ENCODE measurements at places on chromosomes 4 and X.

- DNase-seq: no peak
Measured at GRCh38 chr4:6329478-6330383, 60.1 kb downstream of the WFS1 start.

- no peak for DNase-seq
Measured at GRCh38 chr4:1321946-1322650, 24.9 kb upstream of the UVSSA start.

GRCh38 chrX:13428053-13428786, 108.4 kb upstream of the ATXN3L start:
- DNase-seq: no peak

DNA sequence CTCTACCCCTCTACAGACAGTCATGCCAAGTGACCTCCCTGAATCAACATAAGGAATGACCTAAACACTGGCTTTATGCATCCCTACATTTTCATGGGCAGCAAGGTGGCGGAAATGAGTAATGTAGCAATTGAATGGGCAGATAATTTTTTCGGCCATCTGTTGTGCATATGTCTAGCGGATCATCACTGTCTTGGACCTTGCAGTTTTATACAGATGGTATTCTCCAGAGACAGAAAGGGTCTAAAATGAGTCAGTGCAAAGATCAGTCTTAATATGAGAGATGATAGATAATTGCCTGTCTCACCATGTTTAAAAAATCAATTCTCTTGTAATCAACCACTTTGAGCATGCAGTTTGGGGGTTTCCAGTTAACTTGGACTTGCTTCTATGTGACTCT, 177.3 kb upstream of the DKK2 start:
- DNase-seq: no peak

DNA sequence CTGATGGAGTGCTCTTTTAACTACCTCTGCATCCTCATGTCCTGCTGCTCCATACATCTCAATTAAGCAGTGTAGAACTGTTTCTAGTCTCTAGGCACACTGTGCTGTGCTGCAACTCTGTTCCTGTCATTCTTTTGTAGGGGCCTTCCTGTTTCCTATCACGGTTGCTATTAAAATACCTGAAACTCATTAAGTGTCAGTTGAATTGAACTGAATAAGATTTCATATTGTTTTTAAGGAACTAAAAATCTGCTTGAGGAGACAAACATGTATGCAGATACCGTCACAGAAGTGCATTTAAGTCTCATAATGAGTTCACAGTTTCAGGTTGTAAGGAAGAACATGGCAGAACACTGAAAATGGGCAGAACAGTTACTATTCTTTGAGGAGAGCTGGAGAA, 170.1 kb downstream of the LARP7 start:
- no peak for DNase-seq

DNA sequence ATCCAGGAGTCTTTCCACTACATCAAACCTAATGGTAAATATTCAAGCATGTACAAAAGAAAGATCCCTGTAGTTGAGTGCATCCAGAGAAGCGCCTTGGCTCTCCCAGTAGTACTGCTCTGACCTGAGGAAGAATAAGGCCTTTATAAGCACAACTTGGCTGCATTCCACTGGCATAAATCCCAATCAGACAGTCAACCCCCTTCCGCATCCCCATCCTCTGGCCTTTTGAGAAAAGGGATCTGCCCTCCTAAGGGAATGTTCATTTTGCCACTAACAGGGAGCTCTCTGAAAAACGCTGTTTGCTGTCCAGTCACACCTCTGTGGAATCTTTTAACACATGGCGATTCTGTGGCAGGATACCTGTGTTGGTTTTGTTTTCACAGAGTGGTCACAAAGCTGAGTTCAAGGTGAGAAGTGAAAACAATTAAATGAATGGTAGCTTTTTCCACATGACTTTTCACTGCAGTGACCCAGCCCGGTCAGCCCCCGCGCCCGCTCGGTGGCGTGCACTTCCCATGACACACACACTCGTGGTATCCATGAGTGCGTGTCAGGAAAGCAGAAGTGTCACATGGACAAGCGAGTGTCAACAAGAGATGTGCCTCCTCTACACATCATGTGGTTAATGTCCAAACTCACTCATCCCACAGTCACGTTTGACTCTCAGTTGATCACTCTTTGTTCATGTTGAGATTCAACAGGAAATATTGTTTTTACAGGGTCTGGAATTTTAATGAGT, 112.2 kb upstream of the ENPP6 start:
- no peak for DNase-seq

DNA sequence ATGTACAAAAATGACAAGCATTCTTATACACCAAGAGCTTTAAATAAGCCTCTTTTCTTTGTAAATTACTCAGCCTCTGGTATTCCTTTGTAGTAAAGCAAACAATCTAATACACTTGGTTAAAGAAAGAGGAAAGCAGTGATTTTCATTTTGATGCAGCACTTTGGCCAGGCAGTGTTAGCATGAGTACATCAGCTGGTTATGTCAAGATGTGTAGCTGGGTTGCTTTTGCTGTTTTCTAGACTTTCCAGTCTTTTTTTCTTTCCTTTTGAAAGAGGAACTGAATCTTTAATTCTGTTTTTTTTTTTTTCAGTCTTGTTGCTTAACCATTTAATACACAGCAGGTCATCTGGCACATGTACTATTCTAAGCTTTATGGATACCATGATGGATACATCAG, 167.1 kb upstream of the AADAT start:
- no peak for DNase-seq
